Progenitor cell of endocrine pancreas (in vitro differentiated cells): ENCODE measurements at places on chromosomes 11 and 22.

DNA sequence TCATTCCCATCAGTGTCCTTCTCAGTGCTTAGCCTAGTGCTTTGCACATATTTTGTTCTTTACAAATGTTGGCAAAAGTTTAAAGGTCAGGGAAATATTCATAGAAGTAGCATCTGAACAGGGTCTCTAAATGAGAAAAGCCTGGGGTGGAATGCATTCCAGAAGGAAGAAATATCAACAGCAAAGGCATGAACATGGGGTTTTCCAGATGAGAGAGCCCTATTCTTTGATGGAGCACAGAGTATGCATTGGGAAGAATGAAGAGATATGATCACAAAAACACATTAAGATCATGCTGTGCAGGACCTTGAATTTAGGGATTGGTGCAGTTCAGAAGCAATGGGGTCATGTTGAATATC lies 140.2 kb downstream of the SNX19 start:
- DNase-seq = no peak
- H3K27ac ChIP-seq = no peak overlapping the region
- peaks cover 17% of the 10 kb centered on the region for H3K4me1 ChIP-seq
- H3K36me3 ChIP-seq = no peaks in the 10 kb centered on the region
- peaks cover 4% of the 10 kb centered on the region for H3K27me3 ChIP-seq

- H3K27me3 ChIP-seq = peaks cover 6% of the 10 kb centered on the region
- peaks cover 27% of the 10 kb centered on the region for H3K4me1 ChIP-seq
- H3K36me3 ChIP-seq = no peaks in the 10 kb centered on the region
- no peak overlapping the region for H3K27ac ChIP-seq
- no peak for DNase-seq
Measured at GRCh38 chr22:18947905-18948304, 11.8 kb upstream of the PRODH start.

DNA sequence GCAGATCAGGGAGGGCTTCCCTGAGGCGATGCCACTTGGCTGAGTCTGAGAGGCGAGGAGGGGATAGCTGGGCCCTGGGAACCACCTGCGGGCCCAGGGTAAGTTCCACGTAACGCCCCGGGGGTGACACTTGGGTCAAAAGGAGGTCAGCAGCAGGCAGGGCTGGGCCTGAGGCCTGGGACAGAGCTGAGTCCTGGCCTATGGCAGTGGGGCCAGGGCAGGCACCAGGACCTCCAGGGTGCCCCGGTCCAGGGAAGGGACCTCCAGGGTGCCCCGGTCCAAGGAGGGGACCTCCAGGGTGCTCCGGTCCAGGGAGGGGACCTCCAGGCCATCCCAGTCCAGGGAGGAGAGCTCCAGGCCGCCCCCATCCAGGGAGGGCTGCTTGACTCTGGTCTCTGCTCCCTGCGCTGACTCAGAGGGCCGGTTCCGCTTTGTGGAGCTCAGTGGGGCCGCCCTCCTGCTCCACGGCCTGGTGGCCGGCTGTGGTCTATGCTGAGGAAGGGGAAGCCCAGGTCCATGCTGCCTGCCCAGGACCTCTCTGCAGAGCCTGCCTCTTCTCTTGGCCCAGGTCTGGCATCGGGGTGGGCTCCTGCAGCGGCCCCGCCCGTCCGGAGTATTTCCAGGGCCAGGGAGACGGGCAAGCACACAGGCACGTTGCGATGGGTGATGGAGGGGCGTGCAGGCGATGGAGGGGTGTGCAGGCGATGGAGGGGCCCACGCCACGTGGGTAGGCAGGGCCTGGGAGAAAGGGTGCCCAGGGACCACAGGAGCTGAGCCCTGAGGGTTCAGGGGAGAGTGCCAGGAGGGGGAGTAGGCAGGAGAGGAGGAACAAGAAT lies 19.5 kb upstream of the WNT7B start:
- peaks cover 32% of the 10 kb centered on the region for H3K27me3 ChIP-seq
- no peak overlapping the region for H3K4me3 ChIP-seq
- H3K4me1 ChIP-seq = no peaks in the 10 kb centered on the region
- H3K27ac ChIP-seq = no peak overlapping the region
- no peak for DNase-seq

DNA sequence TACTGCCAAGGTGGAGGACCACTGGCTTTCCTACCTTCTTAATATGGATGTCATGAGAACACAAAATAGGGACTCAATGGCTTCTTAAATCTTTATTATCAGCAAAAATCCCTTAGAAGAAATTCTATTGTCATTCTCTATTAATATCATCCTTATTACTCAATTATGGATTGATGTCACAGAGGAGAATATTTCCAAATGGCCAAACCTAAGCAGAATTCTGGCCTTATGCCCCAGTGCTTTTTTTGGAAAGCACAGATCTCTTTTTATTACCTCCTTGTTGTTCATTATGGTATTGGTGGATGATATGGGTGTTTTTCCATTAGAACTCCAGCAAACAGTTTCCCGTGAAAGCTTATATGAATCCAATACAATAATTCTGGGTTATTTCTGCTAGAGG lies 9.9 kb downstream of the CRTAM start:
- peaks cover 13% of the 10 kb centered on the region for H3K4me1 ChIP-seq
- H3K27ac ChIP-seq = no peak overlapping the region
- peaks cover 29% of the 10 kb centered on the region for H3K27me3 ChIP-seq

DNA sequence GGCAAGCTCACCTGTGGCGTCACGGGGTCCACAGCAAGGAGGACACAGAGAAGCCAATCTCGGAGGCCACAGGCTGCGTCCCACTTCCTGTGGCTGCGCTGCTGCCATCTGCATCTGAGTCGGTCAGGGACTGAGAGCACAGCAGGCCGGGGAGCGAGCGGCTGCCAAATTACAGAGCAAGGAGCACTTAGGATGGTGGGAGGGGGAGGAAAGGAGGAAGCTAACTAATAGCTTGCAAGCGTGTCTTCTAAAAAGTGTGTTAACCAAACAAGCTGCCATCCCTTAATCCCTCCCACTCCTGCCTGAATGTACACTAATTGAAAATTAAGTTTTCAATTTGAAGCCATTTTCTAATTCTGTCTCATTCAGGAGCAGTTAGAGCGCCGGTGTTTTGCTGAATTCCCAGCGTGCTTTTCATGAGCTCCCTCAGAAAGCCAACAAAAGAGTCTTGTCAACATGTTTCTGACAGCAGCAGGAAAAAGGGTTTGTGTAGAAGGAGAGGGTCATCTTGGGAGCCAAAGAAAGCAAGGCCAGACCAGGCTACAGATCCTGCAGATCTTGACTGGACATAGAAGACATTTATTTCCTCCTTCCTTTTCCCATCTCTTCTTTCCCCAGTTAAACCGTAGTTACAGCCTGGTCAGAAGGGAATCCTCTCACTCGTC lies 42.4 kb upstream of the API5 start:
- H3K27ac ChIP-seq = no peak overlapping the region
- no peaks in the 10 kb centered on the region for H3K36me3 ChIP-seq
- no peak for DNase-seq
- H3K27me3 ChIP-seq = peaks cover 6% of the 10 kb centered on the region
- H3K4me3 ChIP-seq = no peak overlapping the region

DNA sequence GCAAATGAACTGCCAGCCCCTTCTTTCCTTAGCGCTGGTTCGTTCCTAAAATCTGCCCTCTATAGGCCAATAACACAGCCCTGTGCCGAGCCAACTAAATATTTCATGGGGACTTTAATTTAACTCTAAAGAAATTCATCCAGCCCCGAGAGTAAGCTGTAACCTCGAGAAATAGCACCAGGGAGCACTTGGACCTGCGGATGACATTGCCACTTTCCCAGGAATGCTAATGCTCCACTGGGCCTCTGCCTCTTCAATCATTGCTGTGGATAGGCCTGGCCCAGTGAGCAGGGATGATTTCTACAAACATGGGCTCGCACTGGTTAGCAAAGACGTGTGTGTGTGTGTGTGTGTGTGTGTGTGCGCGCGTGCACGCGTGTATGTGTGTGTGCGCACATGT lies 95.3 kb upstream of the TBCEL start:
- peaks cover 11% of the 10 kb centered on the region for H3K4me1 ChIP-seq
- no peak for DNase-seq
- no peak overlapping the region for H3K4me3 ChIP-seq
- H3K36me3 ChIP-seq = no peaks in the 10 kb centered on the region
- H3K27ac ChIP-seq = no peak overlapping the region

DNA sequence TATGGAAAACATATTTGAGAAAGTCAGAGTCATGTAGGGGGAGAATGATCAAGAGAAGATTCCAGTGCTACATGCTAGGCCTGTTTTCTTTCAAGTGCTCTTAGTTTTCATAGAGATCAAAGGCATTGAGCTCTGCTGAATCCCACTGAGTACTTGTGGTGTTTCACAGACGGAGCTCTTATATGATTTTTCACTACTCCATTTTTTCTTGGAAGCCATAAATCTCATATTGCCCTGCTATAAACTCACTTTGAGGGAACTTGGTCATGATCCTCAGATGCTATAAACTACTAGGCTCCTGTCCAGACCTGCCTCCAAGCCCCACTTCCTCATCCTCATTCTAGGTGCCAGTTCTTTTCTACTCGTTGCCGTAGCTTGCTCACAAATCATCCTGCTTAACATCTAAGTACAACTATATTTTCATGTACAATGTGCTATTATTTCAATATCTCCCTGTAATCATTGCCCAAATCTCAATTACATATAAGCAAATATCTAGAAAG lies 180.8 kb upstream of the CCDC179 start:
- no peaks in the 10 kb centered on the region for H3K27me3 ChIP-seq
- no peaks in the 10 kb centered on the region for H3K4me1 ChIP-seq
- H3K4me3 ChIP-seq = no peak overlapping the region
- H3K27ac ChIP-seq = peak overlapping the region; percentile 5
- no peak for DNase-seq

DNA sequence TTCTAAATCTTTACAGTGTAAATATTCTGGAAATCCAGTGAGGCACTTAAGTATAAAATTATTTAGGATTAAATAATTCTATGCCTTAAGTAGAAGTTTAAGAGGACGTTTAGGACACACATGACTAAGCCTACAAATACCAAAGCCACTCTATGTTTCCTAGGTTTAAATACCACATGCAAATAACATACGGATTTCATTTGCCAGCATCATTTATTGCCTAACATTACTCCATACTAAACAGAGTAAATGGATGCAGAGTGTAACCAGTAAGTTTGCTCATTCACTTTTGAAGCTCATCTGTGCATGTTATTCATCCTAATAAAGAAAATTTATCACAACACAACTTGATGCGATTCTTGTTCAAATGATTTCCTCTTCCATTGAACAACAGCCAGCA lies 4.1 kb downstream of the BDNF start:
- H3K4me1 ChIP-seq = peaks cover 22% of the 10 kb centered on the region
- DNase-seq = no peak
- H3K36me3 ChIP-seq = no peaks in the 10 kb centered on the region
- H3K4me3 ChIP-seq = no peak overlapping the region
- H3K27ac ChIP-seq = no peak overlapping the region
- peaks cover 15% of the 10 kb centered on the region for H3K27me3 ChIP-seq

DNA sequence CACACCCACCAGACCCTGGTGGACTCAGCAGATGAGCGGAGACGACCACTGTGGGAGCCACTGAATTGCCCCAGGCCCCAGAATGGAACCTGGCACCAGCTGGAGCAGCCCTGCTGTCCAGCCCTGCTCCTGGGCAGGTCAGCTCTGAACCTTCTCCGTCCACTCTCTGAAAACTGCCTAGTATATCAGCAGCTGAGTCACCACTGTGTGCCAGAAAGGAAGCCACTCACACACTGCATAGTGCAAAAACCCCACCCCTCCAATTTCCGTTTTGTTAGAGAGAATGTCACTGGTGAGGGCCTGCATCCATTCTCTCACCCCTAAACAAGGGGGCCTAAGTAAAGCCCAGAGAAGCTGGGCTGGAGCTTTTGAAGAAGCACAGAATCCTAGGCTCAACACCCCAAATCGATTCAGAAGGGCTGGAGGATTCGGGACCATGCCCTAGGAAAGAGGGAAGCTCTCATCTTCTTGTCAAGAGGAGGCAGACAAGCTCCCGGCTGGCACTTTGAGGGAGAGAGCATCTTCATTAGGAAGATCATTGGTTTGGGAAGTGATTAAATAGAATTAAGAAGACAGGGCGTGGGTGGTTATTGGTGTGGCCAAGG lies 44.5 kb downstream of the GALNT18 start:
- H3K4me1 ChIP-seq = peaks cover 6% of the 10 kb centered on the region
- H3K36me3 ChIP-seq = no peaks in the 10 kb centered on the region
- no peak for DNase-seq
- H3K27me3 ChIP-seq = peaks cover 7% of the 10 kb centered on the region

DNA sequence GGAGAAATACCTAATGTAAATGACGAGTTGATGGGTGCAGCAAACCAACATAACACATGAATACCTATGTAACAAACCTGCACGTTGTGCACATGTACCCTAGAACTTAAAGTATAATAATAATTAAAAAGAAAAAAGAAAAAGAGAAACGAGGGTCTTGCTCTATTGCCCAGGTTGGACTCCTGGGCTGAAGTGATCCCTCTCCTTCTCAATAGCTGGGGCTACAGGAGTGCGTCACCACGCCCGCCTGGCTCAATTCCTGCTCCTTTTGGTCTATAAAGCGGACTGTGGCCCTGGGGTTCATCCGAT lies 521 bp upstream of the PTS start:
- DNase-seq = no peak
- peak overlapping the region; percentile 97 for H3K27ac ChIP-seq
- H3K27me3 ChIP-seq = peaks cover 3% of the 10 kb centered on the region
- no peaks in the 10 kb centered on the region for H3K36me3 ChIP-seq
- H3K4me3 ChIP-seq = peak overlapping the region; percentile 91
- H3K4me1 ChIP-seq = peaks cover 7% of the 10 kb centered on the region

DNA sequence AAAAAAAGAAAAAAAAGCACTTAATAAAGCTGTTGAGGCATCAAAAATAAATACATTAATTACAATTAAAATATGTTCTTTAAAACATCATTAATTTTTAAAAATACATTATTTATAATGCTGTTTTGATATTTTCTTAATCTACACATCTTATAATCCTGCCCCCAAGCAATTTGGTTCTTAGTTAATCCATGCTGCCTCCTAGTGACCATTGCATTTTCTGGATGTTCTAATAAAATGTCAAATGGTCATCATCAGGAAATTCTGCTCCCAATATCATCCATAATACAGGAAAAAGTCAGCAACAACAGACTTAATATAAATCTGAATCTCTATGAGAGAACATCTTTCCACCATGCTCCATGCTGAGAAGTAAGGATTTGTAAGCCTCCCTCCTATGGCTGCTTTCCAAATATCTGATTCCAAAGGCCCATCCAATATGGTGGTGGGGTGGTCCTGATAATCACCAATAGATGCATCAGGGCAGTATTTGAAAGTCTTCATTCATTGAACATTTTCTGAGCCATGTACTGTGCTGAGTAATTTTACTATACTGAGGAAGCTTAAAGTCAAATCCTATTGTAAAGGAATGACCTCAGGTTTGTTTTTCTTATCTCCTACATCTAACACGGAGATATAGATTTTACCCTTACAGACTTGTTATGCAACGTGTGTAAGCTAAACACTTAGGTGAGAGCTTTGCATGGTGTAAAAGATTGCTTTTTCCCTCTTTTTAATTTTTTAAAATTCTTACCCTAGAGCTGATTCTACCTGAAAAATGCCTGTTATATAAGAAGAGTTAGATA lies 124.7 kb upstream of the BMAL1 start:
- H3K4me3 ChIP-seq = no peak overlapping the region
- peaks cover 4% of the 10 kb centered on the region for H3K27me3 ChIP-seq
- H3K4me1 ChIP-seq = peaks cover 1% of the 10 kb centered on the region
- DNase-seq = no peak
- peaks cover 3% of the 10 kb centered on the region for H3K36me3 ChIP-seq
